Coronary artery (tissue), 2 donors: ENCODE measurements at places on chromosomes 7 and 10.

DNA sequence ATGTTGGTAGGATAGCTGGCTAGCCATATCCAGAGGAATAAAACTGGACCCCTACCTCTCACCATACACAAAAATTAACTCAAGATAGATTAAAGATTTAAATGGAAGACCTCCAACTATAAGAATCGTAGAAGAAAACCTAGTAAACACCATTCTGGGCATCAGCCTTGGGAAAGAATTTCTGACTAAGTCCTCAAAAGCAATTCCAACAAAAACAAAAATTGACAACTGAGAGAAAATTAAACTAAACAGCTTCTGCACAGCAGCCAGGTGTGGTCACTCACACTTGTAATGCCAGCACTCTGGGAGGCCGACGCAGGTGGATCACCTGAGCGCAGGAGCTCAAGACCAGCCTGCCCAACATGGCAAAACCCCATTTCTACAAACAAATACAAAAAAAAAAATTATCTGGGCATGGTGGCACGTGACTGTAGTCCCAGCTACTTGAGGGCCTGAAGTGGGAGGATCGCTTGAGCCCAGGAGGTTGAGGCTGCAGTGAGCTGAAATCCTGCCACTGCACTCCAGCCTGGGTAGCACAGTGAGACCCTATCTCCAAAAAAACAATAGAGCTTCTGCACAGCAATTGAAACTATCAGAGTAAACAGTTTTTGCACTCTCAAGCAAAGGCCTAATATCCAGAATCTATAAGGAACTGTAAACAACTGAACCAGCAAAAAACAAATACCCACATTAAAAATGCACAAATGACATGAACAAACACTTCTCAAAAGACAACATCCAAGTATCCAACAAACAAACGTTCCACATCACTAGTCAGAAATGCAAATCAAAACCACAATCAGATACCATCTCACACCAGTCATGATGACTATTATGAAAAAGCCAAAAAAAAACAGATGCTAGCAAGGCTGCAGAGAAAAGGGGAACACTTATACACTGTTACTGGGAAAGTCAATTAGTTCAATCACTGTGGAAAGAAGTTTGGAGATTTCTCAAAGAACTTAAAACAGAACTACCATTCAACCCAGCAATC is 4.8 kb downstream of the CRPPA start:
- DNase-seq: no peak

- no peak for DNase-seq
These were observed 44.2 kb upstream of the TNS3 start for GRCh38 chr7:47625861-47626715.

GRCh38 chr7:71566991-71567390 is 435.0 kb downstream of the GALNT17 start:
- DNase-seq: no peak

DNA sequence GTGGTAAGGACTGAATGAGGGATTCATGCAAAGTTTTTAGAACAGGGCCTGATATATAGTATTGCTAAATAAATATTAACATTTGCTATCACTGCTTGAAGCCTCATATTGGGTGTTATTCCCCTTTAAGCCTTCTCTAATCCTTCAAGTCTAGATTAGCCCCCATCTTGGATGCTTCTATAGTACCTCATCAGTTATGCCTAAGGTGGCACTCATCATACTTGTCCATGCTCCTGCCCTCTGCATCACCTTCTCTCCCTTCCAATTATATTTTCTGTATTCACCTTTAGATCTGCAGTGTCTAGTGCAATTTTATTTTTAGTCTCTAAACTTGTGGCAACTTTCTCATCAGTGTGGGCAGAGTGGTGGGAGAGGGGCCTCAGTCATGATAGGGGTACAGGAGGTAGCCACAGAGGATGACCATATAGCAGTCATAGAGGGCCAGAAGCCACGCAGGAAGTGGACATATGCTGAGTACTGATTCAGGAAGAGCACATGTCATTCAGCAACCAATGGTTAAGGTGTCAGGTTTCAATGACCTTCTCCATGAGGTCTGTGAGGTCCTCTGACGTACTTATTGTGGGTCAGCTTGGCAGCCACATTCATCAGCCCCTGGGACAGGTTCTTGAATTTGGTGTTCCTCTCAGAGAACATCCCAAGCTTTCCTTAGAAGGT is 2.5 kb downstream of the ENTPD1 start:
- no peak for DNase-seq

DNA sequence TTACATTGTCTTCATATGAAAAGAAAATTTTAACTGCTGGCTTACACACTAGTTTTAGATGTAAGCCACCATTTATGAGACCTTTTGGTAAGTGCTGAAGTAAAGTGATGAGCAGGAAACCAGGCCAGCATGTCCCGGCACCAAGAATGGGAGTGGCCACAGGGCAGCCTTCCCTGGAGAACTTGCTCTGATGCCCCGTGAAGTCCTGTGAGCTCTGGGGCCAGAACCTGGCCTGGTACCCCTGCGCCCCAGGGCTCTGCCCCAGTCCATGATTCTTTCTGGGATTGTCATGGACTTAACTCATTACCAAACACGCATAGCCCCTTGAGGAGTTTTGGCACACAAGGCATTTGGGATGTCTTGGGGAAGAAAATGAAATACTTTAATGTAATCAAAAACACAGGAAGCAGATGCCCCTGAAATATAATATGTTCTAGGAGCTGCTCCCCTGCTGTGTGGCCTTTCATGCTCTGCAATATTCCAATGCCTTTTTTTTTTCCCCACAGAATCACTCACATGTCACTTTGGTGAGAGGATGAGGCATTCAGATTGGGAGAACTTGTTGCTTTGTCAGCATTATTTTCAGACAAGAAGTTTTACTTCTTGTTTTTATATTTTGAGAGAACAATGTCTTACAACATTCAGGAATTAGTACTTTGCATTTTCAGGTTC is 53.1 kb upstream of the CXCL12 start:
- no peak for DNase-seq

DNA sequence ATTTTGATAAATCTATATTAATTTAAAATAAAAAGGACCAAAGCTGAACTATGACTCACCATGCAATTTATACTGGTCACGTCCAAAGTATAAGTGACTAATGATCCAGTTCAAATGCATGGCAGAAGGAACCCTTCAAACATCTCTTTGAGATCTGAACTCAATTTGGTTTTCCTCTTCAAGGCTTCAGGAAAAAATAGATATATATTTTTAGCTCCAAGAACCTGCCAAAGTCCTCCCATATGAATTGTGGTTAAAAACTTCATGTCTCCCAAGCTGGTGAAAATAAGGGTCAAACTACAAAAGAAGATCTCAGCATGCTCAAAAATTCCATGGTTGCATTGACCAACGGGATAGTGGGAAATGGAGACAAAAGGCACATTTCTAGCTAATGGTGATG is 34.6 kb upstream of the PDE1C start:
- no peak for DNase-seq

DNA sequence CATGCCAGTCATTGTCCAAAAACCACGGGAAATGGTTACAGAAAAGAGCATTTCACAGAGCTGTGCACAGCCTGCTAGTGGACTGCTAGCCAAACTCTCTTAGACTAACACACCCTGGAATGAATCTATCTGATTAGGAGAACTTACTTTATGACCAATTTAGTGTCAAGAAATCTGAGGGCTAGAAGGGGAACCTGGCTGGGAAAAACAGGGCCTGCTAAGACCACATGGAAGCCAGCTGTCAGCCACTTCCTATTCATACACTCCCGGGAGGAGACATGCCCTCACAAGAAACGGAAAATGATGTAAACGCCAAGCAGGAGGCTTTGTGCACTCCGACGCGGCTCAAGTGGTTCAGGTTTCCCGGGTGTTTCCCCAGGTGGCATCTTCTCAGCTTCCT is 54.8 kb downstream of the MPP7 start:
- no peak for DNase-seq

DNA sequence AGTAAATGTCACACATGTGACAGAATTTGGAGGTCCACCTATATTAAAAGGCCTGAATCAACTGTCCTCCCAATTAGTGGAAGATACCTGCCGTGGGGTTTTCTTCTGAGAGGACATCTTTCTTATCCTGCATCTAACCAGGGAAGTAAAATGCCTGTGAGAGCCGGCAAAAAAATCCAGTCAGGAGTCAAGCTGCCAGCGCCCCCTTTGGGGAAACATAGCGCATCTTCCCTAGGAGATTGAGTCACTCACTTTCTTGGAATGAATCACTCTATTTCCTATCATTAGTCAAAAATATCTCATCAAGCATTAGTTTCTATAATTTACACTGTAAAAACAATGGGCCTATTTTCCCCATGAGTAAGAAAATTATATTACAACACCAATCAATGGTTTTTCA is 66.4 kb upstream of the ANK3 start:
- no peak for DNase-seq
